ENCODE measurements at places on chromosomes 1 and 21.

DNA sequence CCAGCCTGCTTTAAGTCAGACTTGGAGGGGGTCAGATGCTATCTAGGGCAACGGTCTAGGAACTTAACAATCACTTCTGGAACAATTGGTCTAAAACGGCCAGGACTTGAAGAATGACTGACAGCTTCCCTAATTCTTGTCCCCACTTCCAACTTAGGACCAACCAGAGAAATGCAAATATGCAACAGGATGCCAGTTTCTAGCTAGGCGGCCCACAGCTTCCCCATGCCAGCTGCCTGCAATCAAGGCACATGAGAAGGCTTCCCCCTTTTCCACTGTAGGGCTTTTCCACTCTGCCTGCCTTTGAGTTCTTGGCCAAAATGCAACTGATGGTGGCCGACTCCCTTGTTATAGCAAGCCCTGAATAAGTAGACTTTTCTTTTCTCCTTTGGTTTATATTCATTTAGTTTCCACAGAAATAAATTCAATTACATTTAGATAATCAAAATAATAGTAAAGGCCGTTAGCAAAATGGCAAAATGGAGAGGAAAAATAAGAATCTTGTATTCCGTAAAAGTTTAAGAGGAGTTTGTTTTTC lies 80.9 kb downstream of the BACH1 start:
- DNase-seq: no peak

GRCh38 chr21:35428937-35429336 lies 379.8 kb upstream of the RUNX1 start:
- no peak for DNase-seq

DNA sequence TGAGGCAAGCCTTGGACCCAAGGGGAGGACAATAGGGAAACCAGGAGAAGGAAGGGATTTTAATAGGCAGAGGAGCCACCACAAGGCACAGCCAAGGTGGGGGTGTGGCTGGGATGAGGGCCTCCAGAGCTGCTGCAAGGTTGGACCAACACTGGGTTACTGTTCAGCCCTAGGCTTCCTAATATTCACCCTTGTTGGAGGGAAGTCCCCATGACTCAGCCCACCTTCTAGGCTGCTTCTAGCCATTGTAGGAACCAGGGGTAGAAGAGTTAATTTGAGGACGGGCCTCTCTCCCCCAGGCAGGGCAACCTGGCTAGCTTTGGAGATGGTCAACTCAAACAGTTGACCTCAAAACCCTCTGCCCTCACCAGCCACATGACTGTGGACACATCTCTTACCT lies 59.5 kb downstream of the KCNN3 start:
- DNase-seq: no peak

DNA sequence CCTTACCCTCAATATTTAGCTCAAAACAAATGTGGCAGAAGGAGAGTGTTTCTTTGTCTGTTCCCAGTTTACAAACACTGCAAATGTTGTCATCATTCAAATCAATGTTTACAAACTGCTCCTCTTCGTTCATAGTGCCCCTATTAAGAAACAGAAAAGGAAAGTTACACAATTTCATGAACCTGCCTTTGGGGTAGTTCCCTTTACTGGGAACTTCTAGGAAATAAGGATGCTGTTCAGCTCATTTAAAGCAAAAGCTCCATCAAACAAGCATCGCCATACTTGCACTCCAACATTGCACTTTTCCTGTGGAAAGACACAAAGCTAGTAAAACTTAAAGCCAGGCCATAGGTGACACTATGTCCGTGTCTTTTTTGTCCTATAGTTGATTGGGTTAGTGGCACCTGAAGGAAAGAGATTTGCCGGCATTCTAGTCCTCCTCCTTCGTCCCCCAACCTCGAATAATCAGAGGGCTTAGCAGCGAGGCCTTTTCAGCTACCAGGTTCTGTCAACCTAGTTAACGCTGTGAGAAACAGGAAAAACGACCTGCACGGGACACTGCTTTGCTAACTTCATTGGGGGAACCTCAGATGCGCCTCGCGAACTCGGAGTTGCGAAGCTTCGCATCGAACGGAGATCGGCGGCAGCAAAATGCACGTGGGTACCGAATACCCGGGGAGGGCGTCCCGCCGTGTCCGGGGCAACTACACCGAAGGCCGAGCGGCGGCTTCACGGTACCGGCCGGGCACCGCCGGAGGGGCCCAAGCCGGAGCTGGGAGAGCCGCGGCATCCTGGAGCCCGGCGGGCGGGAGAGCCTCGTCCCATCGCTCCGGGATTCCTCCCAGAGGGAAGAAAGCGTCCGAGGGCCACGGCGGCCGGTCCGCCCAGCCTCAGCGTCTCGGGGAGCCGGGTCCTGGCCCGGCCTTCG lies 706 bp downstream of the C21orf91 start:
- peak; percentile 47 for DNase-seq

GRCh38 chr1:62285440-62285839 lies 33.8 kb downstream of the KANK4 start:
- no peak for DNase-seq

DNA sequence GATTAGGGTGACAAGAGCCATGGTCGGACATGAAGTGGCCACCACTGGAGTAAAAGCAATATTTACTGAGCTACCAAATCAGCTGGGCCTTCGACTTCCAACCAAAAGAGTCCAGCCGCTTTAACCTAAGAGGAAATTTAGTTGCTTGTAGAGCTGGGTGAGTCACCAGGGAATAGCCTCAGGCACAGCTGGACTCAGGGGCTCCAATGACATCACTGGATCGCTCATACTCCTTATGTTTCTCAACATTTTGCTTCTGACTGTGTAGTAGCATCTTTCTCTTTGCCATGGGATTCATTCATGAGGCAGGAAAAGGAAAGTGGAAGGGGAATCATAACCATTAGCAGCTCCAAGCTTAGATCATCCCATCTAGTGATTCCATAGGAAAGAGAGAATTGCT lies 664.4 kb downstream of the MATN1 start:
- no peak for DNase-seq

Data from right lung (tissue), 10 donors.